ENCODE measurements at places on chromosomes 2 and 18.

- no peak for DNase-seq
Measured at GRCh38 chr18:13580351-13580750, 146.0 kb downstream of the FAM210A start.

DNA sequence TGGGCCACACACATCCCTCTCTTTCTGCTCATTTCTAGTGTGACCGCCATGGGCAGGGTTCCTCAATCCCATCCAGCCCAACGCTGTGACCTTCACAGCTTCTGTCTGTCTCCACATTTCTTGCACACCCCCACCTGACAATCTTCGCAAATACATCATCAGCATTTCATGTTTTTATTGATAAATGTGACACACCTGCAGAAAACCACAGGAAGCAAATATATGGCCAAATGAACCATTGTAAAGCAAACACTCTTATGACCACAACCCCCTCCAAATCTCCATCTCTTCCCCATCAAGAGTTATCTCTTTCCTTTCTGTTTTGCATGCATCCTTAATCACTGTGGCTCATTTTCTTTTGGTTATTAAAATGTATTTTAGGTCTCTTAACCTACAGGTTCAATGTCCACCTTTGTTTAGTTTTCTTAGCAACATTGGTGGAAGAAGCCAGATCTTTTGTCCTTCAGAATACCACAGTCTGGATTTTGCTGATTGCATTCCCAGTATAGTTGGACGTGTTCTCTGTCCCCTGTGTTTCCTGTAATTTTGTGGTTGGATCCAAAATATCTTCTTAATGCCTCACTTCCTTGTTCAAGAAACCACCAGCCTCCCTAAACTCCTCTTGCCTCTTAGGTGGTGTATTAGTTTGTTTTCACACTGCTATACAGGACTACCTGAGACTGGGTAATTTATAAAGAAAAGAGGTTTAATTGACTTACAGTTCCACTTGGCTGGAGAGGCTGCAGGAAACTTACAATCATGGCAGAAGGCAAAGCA is 9.8 kb upstream of the NCK2 start:
- no peak for DNase-seq

GRCh38 chr18:62280786-62281185 is 44.3 kb upstream of the TNFRSF11A start:
- no peak for DNase-seq

- DNase-seq: no peak
Measured at GRCh38 chr2:156465573-156465972, 29.4 kb downstream of the GPD2 start.

- no peak for DNase-seq
Measured at GRCh38 chr2:43171789-43172188, 54.6 kb downstream of the ZFP36L2 start.

- DNase-seq: no peak
Measured at GRCh38 chr18:44424645-44425035, 256.0 kb upstream of the SETBP1 start.

DNA sequence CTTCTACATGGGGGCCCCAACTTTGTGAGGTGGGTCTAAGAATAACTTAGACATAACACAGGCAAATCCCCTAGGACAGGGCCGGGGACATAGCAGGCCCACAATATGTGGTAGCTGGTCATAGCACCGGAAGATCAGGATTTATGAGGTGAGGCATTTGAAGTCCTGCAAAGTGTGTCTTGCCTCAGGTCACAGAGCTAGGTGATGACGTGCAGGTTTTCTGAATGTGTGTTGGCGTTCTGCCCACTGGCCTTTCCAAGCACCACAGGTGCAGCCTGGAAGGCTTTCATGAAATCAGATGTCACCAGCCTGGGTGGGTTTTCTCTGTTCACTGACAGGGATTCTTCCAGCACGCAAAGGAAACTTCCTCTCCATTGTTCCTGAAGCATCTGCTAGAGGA is 119.1 kb downstream of the LRATD1 start:
- no peak for DNase-seq

GRCh38 chr18:58307441-58307840 is 263.4 kb downstream of the NEDD4L start:
- no peak for DNase-seq

- DNase-seq: no peak
Measured at GRCh38 chr2:17052001-17052400, 386.4 kb upstream of the CYRIA start.

DNA sequence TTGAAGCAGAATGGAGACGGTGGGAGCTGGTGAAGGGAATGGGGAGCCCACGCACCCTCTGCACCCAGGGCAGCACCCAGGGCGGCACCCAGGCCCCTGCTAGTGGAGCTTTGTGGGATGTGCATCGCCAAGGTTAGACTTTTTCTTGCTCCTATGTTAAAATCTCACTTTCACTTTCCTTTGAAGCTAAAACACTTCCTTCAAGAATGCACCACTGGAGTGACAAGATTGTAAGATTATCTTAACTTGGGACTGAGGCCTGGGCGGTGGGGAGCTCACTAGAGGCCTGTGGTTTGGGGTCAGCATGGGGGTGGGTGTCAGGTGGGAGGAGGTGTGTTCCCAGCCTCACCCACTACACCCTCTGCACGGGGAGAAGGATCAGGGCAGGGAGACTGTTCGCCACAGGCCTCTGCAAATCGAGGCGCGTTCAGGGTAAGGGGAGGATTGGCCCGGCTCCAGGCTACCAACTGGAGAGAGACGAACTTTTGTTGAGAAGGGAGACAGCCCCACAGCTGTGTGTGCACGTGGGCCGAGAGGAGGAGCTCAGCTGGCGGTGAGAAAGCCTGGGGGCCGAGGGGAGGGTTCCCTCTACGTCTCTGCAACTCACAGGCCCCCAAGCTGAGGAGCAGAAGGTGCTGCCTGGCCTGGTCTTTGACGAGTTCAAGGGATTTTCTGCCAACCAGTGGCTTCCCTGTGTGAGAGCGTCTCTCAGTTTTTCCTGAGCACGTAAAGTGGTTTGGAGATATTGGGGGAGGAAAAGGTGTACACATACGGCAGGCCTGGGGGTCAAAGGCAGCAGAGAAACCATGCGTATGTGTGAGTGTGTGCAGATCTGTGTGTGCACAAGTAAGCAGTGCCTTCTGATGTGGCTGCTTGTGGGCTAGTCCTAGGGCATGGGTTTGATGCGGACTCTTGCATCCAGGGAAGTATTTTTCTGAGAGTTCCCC is 147.7 kb downstream of the KLHL29 start:
- DNase-seq: no peak

DNA sequence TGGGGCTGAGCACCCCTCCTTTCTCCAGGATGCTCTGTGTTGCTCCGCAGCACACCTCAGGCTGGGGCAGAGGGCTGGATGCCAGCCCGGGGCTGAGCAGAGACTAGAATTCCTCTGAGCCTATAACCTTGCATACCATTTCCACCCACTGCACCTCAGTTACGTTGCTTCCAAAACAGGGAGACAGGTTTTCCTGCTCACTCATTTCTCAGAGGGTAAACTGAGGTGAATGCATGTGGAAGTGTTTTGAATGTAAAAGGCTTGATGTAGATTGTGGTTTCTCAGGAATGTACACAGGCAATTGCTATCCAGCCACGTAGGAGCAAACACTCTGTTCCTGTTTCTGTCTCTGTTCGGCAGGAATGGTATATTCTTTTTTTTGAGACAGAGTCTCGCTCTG is 45.3 kb downstream of the EDAR start:
- no peak for DNase-seq

- no peak for DNase-seq
Measured at GRCh38 chr2:195818526-195818925, 161.5 kb downstream of the SLC39A10 start.

- no peak for DNase-seq
Measured at GRCh38 chr2:20585710-20586594, 64.9 kb downstream of the HS1BP3 start.

DNA sequence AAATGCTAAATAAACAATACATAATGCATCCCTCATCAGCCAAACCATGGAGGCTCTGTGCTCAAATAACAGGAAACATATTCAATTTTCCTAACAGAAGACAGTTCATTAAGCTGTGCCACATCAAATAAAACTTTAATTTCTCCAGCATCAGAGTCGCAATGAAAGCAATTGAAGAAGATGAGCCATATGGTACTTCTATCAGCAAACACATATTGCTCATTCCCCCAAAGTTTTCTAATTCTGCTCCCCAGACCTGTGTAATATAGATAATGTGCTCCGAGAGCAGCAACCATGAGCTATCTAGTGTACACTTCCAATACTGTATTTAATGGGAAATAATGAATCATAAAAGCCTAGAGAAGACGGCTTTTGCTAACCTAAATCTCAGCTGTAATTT is 263.2 kb downstream of the MEIS1 start:
- DNase-seq: no peak

DNA sequence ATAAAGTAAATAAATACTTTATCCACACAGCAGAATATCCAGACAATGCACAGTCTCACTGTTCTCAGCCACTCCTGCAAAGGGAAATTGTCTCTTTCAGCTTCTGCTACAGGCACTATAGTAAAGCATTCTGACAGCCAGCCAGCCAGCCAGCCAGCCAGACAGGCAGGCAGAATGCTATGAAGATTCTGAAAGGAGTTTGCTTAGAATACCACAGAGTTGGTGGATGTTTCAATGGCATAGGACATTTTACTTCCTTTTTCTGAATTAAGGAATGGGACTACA is 116.1 kb upstream of the CYP26B1 start:
- no peak for DNase-seq

- DNase-seq: no peak
Measured at GRCh38 chr2:110655701-110656100, 22.2 kb downstream of the BUB1 start.

GRCh38 chr18:36296650-36297416 is 680 bp upstream of the FHOD3 start:
- no peak for DNase-seq

DNA sequence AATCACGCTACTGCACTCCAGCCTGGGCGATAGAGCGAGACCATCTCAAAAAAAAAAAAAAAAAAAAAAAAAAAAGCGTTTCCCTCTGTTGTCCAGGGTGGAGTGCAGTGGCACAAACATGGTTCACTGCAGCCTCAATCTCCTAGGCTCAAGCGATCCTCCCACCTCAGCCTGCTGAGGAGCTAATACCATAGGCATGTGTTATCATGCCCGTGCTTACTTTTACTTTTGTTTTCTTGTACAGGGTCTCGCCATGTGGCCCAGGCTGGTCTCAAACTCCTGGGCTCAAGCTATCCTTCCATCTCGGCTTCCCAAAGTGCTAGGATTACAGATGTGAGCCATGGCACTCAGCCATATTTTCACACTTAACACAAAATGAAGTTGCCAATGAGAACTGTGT is 37.5 kb downstream of the PSME4 start:
- no peak for DNase-seq

- no peak for DNase-seq
Measured at GRCh38 chr2:7333960-7334493, 416.8 kb downstream of the RNF144A start.

DNA sequence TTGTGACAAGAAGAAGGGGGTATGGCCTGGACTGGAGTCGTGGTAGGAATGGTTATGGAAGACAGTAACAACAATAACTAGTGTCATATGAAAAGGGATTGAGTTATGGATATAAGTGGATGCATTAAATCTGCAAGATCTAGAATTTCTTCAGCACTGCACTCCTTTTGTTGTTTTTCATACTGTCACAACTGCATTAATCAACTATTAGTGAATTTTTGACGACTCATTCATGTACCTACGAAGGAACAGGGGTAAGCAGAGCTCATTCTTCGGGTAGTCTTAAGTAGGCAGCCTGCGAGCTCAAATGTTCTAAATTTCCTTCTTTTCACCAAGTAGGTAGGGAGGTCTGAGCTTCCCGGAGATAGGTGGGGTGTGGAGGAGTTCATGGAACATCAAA is 109.7 kb upstream of the UPP2 start:
- no peak for DNase-seq
